ENCODE measurements at places on chromosomes 7 and 10.

- DNase-seq = no peak
These were observed 438.0 kb upstream of the MGMT start for GRCh38 chr10:129029051-129029450.

GRCh38 chr7:147438216-147438615 lies 1152.3 kb upstream of the C7orf33 start:
- DNase-seq = no peak

- no peak for DNase-seq
These were observed 316.0 kb downstream of the GFRA1 start for GRCh38 chr10:115957012-115957399.

- DNase-seq = no peak
These were observed 62.2 kb downstream of the VIM start for GRCh38 chr10:17290226-17290625.

DNA sequence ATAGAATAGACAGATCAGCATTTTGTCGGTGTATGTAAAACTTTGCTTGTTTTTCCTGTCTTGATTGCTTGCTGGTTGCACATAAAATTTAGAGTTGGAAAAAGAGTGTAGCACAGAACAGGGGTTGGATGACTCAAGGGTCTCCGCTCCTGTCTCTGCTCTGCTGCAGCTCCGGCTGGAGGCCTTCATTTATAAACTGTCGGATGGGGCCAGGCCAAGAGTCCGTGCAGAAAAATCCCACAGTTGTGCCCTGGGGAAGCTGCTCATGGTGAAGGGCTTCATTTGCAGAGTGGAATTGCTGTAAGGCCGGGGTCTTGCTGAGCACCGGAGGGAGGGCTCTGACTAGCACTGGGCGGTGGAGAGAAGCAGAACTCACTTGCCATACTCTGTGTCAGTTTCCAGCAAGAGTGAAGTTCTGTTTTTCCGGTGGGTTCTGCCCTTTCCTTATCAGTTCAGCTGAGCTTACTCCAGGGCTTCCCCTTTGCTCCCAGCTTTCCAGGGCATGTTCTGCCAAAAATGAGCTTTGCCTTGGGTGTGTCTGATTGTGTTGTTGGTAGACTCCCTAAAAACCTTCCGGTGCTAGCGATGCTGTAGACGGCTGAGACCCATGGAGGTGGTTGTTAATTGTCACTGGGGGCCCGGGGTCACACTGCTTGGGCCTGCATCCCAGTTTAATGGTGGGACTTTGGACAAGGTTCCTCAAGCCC lies 67.2 kb downstream of the CAMK1D start:
- DNase-seq = no peak

DNA sequence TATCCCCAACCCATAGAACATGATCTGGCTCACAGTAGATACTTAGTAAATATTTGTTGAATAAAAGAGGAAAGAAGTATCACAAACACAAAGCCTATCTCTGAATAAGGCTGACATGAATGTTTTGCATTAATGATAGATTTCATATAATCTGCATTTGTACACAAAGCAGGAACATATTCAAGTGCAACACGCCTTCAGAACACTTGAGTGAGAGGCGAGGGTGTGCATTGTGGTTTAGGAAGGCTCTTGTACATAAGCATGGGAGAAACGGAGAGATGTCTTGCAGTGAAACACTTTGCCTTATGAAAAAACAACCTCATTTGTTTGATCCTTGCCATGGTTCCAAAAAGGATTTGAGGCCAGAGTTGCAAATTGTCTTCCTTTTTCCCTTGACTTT lies 14.1 kb upstream of the SFMBT2 start:
- DNase-seq = no peak
